ENCODE measurements at places on chromosomes 3 and 15.

DNA sequence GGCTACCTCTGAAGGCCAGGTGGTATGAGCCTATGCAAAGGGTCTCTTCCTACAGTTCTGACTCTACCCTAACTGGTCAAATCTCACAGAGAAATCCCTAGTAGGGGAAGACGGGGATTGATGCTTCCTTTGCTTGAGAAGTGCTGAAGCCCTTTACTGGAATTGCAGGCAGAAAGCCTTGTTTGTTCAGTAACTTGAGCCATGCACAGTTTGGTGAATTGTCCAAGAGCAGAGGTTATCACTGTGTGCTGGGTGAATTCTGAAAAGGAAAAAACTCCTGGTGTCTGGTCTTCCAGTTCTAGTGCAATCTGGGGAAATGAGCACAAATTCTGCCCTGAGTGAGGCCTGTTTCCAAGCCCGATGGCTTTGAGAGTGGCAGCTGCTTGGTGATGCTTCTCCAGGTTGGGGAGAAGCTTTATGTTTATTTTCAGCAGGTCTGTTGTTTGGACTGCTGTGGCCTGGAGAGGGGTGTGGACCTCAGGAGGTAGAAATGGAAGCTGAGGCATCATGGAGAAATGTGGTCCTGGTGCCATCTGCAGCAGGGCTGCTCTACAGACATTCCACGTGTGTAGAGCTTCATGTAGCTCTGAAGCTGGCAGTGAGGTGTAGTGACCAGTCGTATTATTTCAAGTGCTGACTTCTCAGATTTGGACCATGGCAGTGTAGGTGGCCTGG is 60.9 kb downstream of the ARNT2 start:
- no peak for DNase-seq

- DNase-seq: peak; percentile 88
Measured at GRCh38 chr3:87088993-87089841, 98.3 kb upstream of the VGLL3 start.

DNA sequence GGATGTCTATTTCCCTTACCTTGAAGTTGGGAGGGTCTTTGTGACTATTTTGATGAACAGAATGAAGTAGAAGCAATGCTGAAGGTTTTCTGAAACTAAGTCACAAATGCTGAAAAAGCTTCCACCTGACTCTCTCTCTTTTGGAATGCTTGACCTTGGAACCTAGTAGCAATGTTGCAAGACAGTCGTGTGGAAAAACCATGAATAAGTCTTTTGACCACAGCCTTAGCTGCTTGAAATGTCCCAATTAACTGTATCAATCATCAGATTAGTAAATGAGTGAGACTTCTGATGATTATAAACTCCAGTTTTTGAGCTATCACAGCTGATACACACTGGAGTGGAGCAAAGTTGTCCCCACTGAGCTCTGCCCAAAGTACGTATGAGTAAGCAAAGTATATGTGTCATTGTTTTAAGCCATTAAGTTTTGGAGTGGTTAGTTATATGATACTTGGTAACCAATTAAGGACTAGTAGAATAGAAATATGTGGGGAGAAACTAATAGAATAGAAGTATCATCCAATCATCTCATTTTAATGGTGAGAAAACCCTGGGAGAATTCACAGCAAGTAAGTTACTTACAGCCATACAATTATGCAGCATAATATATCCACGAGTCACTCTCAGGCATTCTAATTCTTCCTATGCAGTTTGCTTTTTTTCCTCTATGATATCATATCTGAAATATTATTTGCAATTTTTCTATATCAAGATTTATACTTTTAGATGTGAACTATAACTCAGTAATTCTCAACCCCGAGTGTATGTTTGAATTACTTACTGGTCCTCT is 1010.6 kb downstream of the ROBO2 start:
- no peak for DNase-seq

- DNase-seq: no peak
Measured at GRCh38 chr3:113758389-113759024, 11.7 kb downstream of the ATP6V1A start.

DNA sequence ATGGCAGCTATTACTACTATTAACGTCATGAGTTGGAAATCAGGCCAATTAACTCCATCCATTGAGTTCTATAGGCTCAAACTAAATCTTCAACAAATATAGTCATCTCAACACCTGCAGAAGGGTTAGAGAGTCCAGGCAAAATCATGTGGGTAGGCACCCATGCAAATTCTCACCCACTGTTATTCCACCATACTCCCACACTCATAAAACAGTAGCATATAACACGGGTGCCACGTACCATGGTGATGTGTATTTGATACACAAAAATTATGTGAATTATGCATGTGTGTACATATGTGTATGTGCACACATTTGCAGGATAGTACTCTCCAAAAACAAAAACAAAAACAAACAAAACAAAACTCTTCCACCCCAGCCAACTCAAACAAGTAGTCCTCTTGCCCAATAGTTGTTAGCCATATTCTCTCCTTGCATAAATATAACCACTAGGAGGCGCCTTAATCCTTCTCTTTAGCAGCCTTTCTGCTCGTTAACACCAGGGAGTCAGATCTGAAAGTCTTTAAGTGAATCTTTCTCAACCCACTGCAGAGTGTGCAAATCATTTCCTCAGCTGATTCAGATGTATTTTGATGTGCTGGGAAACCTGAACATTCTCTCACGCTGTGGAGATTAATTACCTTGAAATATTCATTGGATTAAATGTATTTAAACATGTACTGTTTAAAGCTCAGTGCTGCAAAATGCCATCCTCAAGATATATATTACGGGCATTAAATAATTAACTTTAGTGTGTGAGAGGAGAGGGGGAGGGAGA is 38.0 kb upstream of the COPB2 start:
- DNase-seq: no peak

- DNase-seq: no peak
Measured at GRCh38 chr3:20182206-20182605, 3.8 kb downstream of the SGO1 start.

- no peak for DNase-seq
Measured at GRCh38 chr15:45386420-45386819, 8.1 kb upstream of the GATM start.

DNA sequence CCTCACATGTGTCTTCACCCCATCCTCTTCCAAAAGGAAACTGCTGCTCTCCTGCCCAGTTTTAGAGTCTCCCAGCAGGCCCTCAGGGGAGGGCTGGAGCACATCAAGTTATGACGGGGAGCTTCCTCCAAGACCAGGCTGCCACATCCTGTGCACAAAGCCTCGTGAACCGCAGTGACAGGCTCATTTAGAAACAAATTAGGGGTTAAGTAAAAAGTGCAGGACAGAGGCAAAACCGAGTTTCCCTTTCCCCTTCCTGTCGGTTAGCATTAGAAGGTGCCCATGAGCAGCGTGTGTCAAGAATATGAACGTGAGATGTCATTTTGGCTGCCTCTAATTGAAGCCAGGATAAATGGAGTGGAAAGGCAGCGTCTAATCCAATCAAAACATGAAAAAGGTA is 199.7 kb downstream of the ARRDC4 start:
- DNase-seq: peak; percentile 51

DNA sequence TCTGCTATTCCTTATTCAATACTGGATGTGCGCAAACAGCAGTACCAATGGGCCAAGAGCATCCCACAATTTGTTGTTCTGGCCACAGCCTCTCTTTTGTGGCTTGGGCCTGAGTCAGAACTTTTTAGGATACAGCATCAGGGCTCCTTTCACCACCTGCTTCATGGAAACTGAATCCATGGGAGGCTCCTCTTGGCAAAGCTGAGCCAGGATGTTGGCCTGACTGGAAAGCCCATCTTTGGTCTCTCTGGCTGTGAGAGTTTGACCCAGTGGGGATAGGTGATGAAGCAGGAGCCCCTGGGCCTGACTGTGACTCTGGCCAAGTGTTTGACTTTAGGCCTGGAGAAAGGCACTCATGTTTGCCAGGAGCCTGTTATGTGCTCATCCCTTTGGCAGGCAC is 27.6 kb downstream of the IL16 start:
- no peak for DNase-seq

GRCh38 chr3:112047264-112047663 is 12.7 kb downstream of the TMPRSS7 start:
- DNase-seq: no peak

DNA sequence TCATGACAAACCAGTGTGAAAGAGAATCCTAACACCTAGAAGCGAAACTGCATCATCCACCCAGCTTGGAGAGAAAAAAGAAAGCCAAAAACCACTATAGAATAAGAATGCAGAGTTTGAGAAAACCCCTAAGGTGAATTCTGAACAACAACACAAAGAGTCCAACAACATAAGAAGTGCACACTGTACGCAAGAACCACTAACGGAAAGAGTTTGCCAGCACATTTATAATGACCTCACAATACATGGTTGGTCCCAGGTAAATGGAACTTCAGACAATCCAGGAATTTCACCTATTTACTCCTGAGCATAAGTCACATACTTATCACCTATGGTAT is 128.3 kb upstream of the BHLHE40 start:
- no peak for DNase-seq

DNA sequence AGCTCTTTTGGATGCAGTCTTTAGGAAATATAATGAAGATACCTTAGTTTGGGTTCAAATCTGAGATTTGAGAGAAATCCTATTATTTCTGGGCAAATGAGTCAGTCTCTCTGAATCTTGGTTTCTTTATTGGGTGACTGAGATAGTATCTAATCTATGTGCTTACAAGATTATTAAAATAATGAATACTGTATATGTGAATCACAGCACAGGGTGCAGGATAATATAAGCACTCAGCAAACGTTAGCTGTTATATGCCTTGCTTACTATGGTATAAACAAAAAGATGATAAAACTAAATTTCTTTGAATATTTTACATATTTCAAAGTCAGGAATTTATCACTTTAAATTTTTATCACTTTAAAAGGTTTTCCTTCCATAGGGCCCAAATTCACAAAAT is 29.6 kb downstream of the FGF7 start:
- DNase-seq: no peak

GRCh38 chr3:171149526-171150116 is 123.1 kb upstream of the SLC2A2 start:
- no peak for DNase-seq

DNA sequence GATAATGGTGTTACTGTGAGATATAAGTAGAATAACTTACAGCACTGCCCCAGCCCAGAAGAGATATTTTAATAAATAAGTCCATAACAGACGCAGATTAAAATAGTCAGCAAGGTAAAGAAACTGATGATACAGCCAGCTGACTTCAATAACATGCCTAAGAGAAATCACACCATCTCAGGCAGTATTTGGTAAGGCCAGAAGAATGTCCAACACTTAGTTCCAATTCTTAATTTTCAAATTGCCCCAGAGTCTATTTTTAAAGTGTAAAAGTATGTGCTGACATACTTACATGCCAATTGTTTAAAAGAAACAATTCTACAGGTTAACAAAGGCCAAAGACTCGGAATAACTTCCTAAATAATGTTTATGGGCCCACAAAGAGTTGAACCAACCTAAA is 1.6 kb downstream of the GNB4 start:
- DNase-seq: no peak

DNA sequence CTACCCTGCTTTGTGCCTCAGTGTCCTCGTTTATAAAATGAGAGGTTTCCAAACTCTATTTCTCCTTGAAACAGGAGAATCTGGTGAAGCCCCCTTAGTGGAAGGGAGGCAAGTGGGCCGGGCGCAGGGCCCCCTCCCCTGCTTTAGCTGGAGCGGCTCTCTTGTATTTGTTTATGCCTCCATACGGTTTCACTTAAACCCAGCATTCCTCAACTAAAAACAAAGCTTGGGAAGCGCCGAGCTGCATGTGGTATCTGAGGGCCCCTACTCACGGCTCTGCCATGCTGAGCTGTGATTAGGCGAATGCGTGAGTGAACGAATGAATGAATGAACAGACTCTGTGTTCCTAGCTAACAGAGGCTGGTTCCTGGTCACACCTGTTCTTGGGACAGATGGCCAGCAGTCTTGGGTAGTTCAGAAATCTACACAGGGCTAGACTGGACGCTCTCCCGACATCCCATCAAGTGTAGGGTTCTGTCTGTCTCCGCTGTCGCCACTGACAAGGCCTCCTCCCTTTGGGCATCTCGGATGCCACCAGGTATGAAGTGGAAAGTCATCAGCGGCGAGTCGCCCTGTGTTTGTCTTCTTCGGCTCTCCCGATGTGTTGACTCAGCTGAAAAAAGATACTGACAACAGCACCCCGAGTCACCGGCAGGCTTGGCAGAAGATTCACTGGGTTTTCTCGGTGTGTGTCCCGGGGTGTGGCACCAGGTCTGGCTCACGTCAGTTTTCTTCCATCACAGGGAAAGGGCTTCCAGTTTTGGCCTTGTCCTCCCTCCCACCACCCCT is 42.4 kb upstream of the VPS8 start:
- DNase-seq: no peak

GRCh38 chr15:40444736-40445135 is 4.0 kb downstream of the BAHD1 start:
- DNase-seq: no peak

GRCh38 chr3:186782542-186783057 is 777 bp upstream of the EIF4A2 start:
- no peak for DNase-seq

DNA sequence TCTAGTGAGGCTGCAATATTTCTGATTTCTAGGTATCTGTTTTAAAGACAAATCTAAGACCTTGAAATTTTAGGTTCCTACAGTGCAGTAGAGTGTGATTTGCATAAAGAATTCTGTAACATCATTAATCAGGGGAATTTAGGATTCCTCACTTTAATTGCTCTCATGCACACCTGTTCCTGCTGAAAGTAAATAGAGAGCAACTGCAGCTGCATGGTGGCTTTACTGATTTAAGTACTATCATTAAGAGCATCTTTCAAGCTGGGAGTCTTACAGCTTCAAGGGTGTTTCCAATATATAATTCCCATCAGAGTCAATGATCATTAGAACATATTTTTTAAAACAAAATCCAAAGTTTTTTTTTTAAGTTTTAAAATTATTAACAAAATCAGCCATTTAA is 36.0 kb upstream of the C3orf70 start:
- DNase-seq: no peak

DNA sequence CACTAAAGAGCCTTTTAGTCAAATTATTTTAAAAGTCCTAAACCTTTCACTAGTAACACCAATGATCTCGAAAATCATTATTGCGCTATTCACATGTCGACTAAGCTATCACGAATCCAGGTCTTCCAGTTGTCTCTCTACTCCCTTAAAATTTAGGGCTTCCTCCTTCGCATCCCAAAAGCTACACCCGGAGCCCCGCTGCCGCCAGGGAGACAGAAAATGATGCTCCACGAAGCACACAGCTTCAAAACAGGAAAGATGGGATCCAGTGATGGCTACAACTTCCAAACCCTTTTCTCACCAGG is 253 bp downstream of the IFT80 start:
- DNase-seq: no peak

- no peak for DNase-seq
Measured at GRCh38 chr15:96264351-96264798, 66.1 kb upstream of the NR2F2 start.

DNA sequence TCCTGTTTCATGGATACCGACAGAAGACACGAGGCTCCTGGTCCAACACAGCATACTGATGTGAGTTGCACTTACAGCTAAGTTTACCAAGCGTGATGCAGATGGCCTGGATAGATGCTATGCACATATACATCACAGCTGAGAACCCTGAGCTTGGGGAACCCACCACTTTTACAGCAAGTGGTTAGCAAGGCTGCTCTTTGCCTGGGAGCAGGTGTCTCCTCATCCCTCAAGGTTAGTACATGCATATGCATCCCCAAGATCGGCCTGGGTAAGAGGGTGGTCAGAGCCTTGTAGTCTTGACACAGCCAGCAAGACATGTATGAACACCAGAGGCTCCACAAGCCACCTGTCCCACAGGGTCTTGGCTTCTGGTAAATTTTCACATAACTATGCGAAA is 28.3 kb downstream of the LRRC2 start:
- no peak for DNase-seq

Data from right forelimb (tissue), 1 donor.